ENCODE measurements at places on chromosomes 1 and 21.
A peak's percentile ranks its signal among the peaks of the same experiment; 100 is the strongest.

DNA sequence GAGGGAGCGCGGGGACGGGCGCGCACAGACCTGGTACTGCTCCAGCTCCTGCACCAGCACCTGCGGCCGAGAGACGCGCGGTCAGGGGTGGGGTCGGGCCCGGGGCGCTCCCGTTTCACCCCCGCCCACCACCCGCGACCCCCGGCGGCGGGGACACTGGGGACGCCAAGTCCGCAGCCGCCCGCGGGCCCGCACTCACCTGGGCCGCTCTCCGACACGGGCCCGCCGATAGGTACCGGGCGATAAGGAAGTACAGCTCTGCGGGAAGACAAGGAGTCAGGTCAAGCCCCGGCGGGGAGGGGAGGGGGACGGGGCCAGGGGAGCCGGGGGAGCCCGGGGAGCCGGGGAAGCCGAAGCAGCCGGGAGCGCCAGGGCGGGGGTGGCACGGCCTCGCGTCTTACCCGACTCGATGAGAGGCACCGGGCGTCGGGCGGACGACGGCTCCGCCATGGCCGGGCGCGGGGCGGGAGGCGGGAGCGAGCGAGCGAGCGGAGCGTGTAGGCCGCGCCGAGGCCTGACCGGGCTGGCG, 326 bp downstream of the BRWD1 start:
- DNase-seq: peak; percentile 7

GRCh38 chr1:9838946-9839345, 15.2 kb upstream of the CLSTN1 start:
- DNase-seq: no peak

DNA sequence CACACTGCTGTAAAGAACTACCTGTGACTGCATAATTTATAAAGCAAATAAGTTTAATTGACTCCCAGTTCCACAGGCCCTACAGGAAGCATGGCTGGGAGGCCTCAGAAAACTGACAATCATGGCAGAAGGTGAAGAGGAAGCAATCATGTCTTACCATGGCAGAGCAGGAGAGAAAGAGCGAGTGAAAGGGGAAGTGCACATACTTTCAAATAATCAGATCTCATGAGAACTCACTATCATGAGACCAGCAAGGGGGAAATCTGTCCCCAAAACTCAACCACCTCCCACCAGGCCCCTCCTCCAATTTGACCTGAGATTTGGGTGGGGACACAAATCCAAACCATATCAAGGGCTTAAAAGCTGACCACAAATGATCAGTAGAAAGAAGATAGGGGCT, 493.2 kb downstream of the PTPRC start:
- no peak for DNase-seq

- DNase-seq: no peak
Observed at GRCh38 chr1:53992085-53992874, 25.7 kb downstream of the LDLRAD1 start.

DNA sequence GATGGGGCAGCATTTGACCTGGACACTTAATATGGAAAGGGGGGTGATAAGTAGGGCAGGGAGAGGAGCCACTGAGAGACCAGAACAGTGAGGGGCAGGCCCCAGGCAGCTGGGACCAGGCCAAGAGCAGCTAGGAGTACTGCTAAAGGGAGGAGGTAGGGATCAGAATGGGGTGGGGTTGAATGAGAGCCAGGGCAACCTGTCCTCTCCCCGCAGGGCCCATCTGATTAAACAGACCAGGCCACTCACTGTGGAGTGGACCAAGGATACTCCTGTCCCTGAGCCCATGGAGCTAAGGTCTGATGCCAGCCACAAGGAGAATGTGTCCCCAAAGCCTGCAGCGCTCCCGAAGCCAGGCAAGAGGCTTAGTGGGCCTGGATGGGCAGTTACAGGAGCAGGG, 2.1 kb downstream of the C1orf167 start:
- DNase-seq: no peak

Measured in activated CD8-positive, alpha-beta memory T cell treated with anti-CD3 and anti-CD28 coated beads for 4 hours (primary cell).